Renal pelvis (tissue), 12 donors: ENCODE measurements at places on chromosomes 5 and 9. TPM values are rescaled to one million over a fixed set of nuclear protein-coding genes. Genes with fewer than 3 reads are reported as not detected.

The KIF4B gene
- 0.24 TPM for polyA plus RNA-seq

The ESM1 gene
- polyA plus RNA-seq = 8.3 TPM

DNA sequence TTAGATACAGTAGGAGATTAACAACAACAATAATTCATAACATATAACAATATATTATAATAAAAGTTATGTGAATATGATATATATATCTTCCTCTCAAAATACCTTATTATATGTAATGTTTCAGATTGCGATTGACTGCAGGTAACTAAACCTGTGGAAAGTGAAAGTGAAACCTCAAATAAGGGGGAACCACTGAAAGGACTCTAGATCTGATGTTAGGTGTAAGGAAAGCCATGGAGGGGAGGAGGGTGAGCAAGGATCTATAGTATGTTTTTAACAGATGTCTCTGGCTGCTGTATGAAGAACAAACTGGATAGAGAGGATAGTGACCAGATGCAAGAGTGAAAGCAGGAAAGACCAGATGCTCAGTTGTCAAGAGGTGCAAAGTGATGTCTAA is 5.8 kb upstream of the FSTL4 start:
- DNase-seq = no peak

DNA sequence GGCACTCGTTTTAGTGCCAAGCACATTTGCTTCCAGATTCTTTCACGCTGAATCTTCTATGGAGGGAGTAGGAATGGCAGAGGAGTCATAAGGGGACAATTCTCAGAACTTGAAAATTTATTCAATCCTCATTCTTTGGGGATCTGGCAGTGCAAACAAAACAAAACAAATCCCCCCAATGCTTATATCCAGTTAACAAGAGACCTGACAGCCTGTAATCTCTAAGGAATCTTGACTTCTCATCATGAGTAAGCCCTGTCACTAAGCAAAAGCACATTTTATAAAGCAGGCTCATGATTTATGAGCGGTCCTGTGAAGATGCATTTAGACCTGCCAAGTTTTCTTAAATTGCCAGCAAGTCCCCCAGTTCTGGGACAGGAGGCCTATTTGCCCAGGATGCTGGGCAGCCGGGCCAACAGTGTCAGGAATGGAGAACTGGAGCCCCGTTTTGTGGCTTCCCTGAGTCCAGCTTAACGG is 513.9 kb downstream of the CTNND2 start:
- DNase-seq = no peak

DNA sequence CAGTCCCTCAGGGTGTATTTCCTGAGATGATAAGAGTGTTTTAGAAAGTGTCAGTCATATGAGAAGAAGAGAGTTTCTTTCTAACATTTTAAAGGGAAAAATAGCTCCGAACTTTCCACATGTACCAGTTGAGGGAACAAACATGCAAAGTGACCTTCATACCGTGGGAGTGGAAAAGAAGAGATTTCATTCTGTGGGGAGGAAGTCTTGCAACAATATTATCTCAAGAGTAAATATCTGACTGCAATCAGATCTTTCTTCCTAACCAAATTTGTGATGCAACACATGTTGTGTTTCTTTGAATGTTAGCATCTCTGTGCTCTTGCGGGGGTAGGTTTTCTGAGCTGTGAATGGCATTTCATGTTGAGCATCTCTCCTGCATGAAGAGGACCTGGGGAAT is 30.6 kb downstream of the ANKRD55 start:
- DNase-seq = no peak

The WNT8A gene
- 0.25 TPM for polyA plus RNA-seq

DNA sequence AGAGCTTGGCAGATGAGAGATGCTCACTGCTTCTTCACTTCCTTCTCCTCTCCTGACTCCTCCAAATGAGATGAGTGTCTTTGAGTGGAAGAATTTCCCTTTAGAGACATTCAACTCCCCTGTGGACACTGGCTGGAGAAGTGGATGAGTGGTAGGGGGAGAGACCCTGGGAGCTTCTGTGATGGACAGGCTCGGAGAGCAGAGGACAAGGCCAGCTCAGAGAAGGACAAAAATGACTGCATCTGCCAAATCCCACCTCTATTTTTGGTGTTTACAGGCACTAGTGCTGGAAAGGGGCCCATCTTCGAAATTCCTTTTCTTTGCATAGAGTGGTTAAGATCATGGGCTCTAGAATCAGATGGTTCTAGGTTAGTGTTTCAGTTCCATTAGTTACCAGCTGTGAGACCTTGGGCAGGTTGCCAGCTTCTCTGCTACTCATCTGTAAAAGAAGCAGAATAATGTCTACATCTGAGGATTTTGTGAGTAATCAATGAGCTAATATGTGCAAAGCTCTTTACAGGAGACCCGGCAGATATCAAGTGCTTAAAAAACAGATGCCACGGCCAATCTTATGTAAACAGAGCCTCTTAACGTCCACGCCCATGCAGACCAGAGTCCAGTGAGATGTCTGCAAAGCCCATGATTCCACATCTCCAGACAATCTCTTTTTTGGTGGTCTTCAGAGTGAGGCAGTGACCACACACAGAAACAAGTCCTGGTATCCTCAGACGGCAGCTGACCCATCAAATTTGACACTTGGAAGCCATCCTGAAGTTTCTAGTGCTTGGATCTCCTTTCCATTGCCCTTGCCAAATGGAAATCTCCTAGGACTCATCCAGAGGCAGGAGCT is 13.6 kb upstream of the COL27A1 start:
- DNase-seq = no peak

- no peak for DNase-seq
Measured at GRCh38 chr5:133509742-133510079, 102.6 kb downstream of the FSTL4 start.

DNA sequence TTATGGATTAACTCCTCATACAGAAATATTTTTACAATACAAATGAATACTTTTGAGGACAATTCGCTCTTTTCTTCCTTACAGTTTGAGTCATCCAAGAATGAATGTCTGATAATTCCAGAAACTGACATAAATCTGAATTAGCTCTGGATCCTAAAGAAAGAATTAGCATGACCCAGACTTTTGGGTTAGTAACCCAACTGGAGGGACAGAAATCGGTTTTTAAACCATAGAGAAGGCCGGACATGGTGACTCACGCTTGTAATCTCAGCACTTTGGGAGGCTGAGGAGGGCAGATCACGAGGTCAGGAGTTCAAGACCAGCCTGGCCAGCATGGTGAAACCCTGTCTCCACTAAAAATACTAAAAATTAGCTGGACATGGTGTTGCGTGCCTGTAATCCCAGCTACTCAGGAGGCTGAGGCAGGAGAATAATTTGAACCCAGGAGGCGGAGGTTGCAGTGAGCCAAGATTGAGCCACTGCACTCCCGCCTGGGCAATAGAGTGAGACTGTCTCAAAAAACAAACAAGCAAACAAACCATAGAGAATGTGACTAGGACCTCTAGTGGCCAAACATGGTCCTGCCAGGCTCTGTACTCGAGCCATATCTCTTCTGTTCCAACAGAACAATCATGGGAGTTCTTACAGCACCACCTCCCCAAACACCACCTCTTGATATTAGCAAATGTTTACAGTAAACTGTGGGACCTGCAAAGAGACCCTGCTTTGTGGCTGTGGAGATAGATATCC is 44.8 kb downstream of the LURAP1L start:
- no peak for DNase-seq

DNA sequence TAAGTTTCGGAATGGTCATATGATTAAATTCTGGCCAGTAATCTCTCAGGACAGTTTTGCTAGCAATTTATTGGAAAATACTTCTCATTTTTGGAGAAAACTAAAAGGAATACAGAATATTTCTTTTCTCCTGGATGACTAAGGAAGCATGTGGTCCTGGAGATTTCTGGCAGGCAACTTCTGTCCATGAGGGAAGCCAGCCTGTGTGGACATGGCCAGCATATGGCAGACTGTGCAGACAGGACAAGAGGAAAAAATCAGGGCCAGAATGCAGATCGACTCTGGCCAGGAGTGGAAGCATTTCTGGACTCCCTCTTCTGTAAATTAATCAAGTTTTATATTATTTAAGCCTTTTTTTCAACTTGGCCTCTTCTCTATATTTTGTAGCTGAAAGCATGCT is 100.4 kb upstream of the CDH18 start:
- DNase-seq = no peak

GRCh38 chr9:93198838-93199625 is 15.1 kb downstream of the WNK2 start:
- no peak for DNase-seq

The JAKMIP2 gene
- 5.0 TPM for polyA plus RNA-seq

DNA sequence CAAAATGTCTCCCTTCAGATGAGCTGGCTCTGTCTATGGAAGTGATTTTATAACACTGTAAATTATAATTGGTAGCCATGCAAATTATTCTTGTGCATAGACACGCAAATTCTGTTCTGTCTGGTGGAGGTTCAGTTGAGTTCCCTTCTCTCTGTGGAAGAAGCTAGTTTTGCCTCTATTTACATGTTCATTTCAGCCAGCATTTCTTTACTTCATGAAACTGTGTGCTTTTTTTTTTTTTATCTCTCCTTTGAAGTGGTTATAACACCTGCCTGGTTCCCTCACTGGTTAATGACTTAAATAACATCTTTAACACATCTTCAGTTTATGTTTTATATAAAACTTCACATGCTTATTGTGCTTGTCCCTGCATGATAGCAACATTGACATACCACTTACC is 149.4 kb upstream of the FBXL7 start:
- DNase-seq = no peak

- no peak for DNase-seq
Measured at GRCh38 chr5:158736150-158736870, 363.4 kb downstream of the EBF1 start.

The PHAX gene
- polyA plus RNA-seq = 80.2 TPM

DNA sequence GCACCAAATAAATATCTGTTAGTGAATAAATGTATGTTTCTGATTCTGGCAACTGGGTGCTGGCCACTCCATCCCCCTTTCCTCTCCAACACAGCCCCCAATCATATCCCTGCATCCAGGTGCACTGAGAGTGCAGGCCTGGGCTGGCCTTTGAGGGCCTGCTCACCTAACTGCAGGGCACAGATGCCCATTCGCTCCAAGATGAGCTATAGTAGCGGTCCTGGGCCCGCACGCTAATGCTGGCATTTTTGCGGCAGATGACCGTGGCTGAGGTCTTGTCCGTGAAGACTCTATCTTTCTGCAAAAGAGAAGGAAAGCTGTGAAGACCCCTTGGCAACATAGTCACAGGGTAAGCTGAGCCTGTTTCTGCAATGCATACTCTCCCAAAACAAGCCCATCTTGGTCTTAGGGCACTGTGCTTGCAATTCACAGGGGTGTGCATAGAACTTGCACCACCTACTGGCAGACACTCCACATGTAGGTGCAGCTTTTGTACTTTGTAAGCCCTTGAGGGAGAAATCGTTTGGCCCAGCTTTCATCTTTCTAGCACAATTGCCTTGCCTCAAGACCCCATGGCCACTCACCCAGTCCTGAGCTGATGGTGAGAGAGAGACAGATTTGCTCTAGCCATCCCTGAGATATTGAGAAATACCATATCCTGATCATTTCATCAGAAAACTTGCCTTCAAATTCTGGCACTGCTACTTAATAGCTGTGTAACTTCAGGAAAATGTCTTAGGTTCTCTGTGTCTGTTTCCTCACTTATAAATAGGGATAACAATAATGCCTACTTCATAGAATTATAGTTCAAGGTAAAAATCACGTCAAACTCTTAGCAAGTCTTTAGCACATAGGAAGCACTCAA is 13.5 kb downstream of the IL12B start:
- DNase-seq = peak; percentile 47
